ENCODE measurements at places on chromosomes 2 and 18. TPM values are rescaled to one million over a fixed set of nuclear protein-coding genes. Genes with fewer than 3 reads are reported as not detected.

LRRTM1 gene
- total RNA-seq, result not detected

DNA sequence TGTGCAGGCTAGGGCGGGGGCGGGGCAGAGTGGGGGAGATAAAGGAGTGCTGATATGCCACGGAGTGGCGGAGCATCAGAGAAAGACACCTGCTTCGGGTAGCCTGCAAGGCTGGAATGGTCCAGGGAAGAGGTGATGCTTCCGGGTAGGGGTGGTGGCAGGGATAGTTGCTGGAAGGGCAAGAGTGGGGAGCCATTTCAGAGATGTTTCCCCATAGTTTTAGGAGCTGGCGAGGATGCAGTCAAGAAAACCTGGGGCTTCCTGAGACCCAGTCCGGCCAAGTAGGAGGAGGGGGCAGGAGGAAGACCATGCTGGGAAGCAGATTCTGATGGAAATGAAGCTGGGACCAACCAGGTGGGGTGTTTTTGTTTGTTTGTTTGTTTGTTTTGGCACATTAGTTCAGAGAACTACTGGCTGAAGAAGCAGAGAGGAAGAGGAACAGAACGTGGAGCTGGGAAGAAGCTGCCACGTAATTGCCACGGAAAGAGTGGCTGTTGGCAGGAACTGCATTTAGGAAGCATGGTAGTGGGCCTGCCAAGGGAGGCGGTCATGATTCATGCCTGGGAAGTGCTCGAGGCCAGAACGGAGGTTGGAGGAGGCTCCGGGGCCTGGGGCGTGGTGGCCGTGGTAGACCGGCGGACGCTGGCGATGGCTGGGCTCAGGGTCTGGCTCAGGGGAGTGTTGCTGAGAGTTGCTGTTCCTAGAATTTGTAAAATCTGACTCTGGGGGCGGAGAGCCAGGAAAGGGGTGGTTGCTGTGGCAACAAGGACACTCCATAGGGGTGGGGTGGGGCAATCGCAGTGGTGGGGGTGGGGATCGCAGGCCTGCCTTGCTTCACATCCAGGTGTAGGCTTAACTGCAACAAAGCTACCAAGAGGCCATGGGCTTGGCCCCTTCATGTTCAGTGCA lies 8.6 kb upstream of the INPP5D start:
- H3K36me3 ChIP-seq, result no peaks in the 10 kb centered on the region
- H3K4me3 ChIP-seq, result no peak overlapping the region

- peaks cover 5% of the 10 kb centered on the region for H3K36me3 ChIP-seq
- no peak for DNase-seq
- H3K27me3 ChIP-seq, result no peaks in the 10 kb centered on the region
- no peaks in the 10 kb centered on the region for H3K4me1 ChIP-seq
Observed at GRCh38 chr18:37019157-37019827, 190.4 kb downstream of the KIAA1328 start.

DNA sequence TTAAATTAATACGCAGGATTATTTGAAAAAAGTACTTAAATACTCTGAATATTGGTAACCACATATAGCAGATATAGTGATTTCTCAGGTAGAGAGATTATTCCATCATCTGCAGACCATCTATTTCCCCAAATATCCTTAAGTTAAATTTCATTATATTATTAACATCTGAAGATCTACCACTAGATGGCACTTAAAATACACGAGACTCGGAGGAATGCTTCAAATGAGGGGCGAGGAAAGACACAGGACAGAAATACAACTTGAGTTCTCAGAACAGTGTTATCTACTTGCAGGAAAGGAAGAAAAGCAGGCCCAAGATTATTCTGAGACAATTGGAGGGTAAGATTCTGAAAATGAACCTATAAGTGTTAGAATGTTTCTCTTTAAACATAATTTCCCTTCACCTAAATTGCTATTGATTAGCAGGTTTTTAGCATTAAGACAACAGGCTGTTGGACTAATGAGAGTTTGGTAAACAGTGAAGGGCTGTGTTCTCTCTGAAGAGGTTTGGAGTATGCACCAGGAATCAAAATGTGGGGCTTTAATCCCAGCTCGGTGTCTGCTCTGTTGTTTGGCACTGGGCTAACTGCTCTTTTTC lies 76.9 kb upstream of the GCFC2 start:
- no peak for DNase-seq
- H3K36me3 ChIP-seq, result no peaks in the 10 kb centered on the region
- H3K27ac ChIP-seq, result no peak overlapping the region
- peaks cover 2% of the 10 kb centered on the region for H3K27me3 ChIP-seq
- no peaks in the 10 kb centered on the region for H3K4me1 ChIP-seq
- H3K4me3 ChIP-seq, result no peak overlapping the region

GRCh38 chr2:3651691-3652648 lies 6.0 kb upstream of the ALLC start:
- peaks cover 16% of the 10 kb centered on the region for H3K4me1 ChIP-seq
- no peaks in the 10 kb centered on the region for H3K27me3 ChIP-seq
- peak; percentile 82 for DNase-seq
- H3K36me3 ChIP-seq, result no peaks in the 10 kb centered on the region
- H3K27ac ChIP-seq, result peak overlapping the region; percentile 89

GRCh38 chr2:159573846-159574606 lies 42.3 kb downstream of the BAZ2B start:
- no peak for DNase-seq
- H3K4me3 ChIP-seq, result no peak overlapping the region
- no peaks in the 10 kb centered on the region for H3K36me3 ChIP-seq
- no peaks in the 10 kb centered on the region for H3K27me3 ChIP-seq
- H3K4me1 ChIP-seq, result no peaks in the 10 kb centered on the region

DNA sequence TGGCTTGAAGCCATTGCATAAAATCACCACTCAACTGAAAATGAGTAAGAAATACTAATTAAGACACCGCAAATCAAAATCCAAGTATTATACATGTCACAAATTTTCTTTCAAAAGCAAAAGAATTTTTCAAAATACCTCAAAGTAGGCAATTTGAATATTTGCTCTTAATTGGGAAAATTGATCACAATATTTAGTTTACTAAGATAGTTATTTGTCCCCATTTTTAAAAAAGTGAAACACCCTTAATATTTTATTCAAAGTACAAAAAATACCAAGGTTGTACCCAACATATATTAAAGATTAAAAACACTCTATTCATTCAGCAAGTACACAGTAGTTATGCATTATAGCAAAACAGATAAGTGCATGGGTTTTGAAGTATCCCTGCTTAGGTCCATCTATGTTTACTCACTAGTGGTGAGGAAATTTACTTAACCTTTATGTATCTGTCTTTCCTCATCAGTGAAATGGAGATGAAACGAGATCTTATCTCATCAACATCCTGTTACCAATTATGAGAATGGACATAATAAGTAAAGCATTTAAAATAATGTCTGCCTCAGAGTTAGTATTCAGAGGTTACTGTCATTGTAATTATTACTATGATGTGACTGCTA lies 35.1 kb downstream of the VPS54 start:
- peaks cover 27% of the 10 kb centered on the region for H3K36me3 ChIP-seq
- no peaks in the 10 kb centered on the region for H3K27me3 ChIP-seq
- no peak overlapping the region for H3K27ac ChIP-seq
- H3K4me1 ChIP-seq, result peaks cover 19% of the 10 kb centered on the region

- no peaks in the 10 kb centered on the region for H3K36me3 ChIP-seq
- H3K4me1 ChIP-seq, result no peaks in the 10 kb centered on the region
- DNase-seq, result no peak
- H3K4me3 ChIP-seq, result no peak overlapping the region
Observed at GRCh38 chr2:17416884-17417391, 101.3 kb downstream of the RAD51AP2 start.

DNA sequence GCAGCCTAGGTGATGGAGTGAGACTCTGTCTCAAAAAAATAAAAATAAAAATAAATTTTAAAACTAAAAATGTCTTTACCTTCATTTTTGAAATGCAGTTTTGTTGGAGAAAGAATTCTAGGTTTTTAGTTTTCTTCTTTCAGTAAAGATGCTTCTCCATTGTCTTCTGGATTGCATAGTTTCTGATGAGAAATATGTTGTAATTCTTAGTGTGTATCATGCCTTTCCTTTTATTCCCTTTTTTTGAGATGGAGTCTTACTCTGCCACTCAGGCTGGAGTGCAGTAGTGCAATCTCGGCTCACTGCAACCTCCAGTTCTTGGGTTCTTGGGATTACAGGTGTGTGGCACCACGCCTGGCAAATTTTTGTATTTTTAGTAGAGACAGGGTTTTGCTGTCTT lies 130.0 kb upstream of the FBXO11 start:
- no peak overlapping the region for H3K27ac ChIP-seq
- H3K27me3 ChIP-seq, result no peaks in the 10 kb centered on the region
- DNase-seq, result no peak
- no peak overlapping the region for H3K4me3 ChIP-seq

LTBP1 gene
- total RNA-seq, result 0.27 TPM

GALNT13 gene
- total RNA-seq, result not detected

RNF152 gene
- total RNA-seq, result 0.17 TPM

DNA sequence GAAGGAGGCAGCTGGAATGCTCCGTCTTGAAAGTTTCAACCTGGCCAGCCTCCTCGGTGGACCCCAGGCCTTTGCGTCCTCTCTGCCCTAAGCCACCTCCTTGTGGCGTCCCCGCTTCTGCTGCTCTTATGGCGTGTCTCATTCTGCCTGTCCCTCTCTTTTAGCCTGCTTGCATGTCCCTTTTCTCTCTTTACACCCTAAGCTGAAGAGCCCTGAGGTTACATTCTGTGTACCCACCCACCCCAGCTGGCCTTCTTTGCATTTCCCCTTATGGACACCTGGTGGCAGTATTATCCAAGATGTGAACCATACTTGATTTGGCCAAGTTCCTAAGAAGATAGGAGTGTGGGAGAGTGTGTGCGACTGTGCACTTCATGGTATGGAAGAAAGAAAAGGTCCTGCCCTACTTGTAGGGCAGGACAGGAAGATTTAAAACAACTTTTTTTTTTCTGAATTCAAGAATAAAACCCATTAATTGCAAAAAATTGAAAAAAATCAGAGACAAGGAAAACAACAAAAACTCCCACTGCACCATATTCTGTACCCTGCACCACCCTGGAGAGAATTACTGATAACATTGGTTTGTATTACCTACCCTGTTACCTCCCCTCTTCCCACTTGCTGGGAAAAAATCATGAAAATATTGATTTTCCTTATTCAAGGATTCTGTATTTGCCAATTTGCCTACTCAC lies 77.4 kb downstream of the DYSF start:
- no peak overlapping the region for H3K27ac ChIP-seq
- H3K4me1 ChIP-seq, result peaks cover 1% of the 10 kb centered on the region
- peaks cover 8% of the 10 kb centered on the region for H3K27me3 ChIP-seq
- peak; percentile 24 for DNase-seq
- no peaks in the 10 kb centered on the region for H3K36me3 ChIP-seq

All from activated CD4-positive, alpha-beta T cell treated with anti-CD3 and anti-CD28 coated beads, Interleukin-2, amount 10 ng/mL, durations not matched to agents 7 days and 5 days (primary cell).